Panc1 (cell line): ENCODE measurements at places on chromosomes 5 and 9.

GRCh38 chr9:98329281-98329680, 73.8 kb upstream of the TBC1D2 start:
- DNase-seq, result no peak
- no peaks in the 10 kb centered on the region for H3K36me3 ChIP-seq
- no peaks in the 10 kb centered on the region for H3K27me3 ChIP-seq
- H3K27ac ChIP-seq, result no peak overlapping the region

DNA sequence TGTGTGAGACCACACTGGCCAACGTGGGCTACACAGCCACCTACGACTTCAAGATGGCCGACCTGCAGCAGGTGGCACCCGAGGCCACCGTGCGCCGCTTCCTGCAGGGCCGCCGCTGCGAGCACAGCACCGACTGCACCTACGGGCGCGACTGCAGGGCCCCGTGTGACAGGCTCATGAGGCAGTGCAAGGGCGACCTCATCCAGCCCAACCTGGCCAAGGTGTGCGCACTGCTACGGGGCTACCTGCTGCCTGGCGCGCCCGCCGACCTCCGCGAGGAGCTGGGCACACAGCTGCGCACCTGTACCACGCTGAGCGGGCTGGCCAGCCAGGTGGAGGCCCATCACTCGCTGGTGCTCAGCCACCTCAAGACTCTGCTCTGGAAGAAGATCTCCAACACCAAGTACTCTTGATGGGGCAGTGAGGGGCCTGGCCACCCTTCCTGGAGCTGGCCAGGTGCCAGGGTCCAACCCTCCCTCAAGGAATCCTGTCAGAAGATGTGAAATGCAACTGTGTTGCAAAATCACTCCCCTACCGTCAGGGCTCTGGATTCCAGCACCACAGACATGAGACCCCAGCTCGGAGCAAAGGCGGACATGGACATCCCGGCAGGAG, 11.1 kb downstream of the DIPK1B start:
- peaks cover 14% of the 10 kb centered on the region for H3K36me3 ChIP-seq
- H3K27me3 ChIP-seq, result no peaks in the 10 kb centered on the region
- H3K27ac ChIP-seq, result no peak overlapping the region
- no peak for DNase-seq
- peaks cover 38% of the 10 kb centered on the region for H3K4me1 ChIP-seq
- H3K4me3 ChIP-seq, result no peak overlapping the region

GRCh38 chr9:109510506-109510905, 12.4 kb upstream of the PTPN3 start:
- DNase-seq, result no peak
- H3K4me1 ChIP-seq, result no peaks in the 10 kb centered on the region
- no peak overlapping the region for H3K27ac ChIP-seq
- H3K4me3 ChIP-seq, result no peak overlapping the region
- H3K27me3 ChIP-seq, result no peaks in the 10 kb centered on the region
- no peaks in the 10 kb centered on the region for H3K36me3 ChIP-seq

GRCh38 chr9:37157726-37158377, 37.5 kb downstream of the ZCCHC7 start:
- H3K4me1 ChIP-seq, result no peaks in the 10 kb centered on the region
- no peak overlapping the region for H3K27ac ChIP-seq
- H3K27me3 ChIP-seq, result no peaks in the 10 kb centered on the region
- H3K4me3 ChIP-seq, result no peak overlapping the region
- DNase-seq, result no peak

- no peaks in the 10 kb centered on the region for H3K4me1 ChIP-seq
- DNase-seq, result no peak
- H3K4me3 ChIP-seq, result no peak overlapping the region
- no peak overlapping the region for H3K27ac ChIP-seq
- H3K36me3 ChIP-seq, result no peaks in the 10 kb centered on the region
These were observed 41.6 kb downstream of the GNA14 start for GRCh38 chr9:77606526-77606925.

- no peak overlapping the region for H3K4me3 ChIP-seq
- no peaks in the 10 kb centered on the region for H3K27me3 ChIP-seq
- no peaks in the 10 kb centered on the region for H3K36me3 ChIP-seq
- H3K27ac ChIP-seq, result no peak overlapping the region
- DNase-seq, result no peak
These were observed 257.4 kb upstream of the TRPC7 start for GRCh38 chr5:136622747-136623146.

- no peak overlapping the region for H3K27ac ChIP-seq
- no peak overlapping the region for H3K4me3 ChIP-seq
- DNase-seq, result no peak
- H3K36me3 ChIP-seq, result no peaks in the 10 kb centered on the region
These were observed 64.8 kb upstream of the TNFAIP8 start for GRCh38 chr5:119291056-119291455.

- H3K27me3 ChIP-seq, result no peaks in the 10 kb centered on the region
- H3K36me3 ChIP-seq, result no peaks in the 10 kb centered on the region
- H3K27ac ChIP-seq, result no peak overlapping the region
- no peak overlapping the region for H3K4me3 ChIP-seq
- no peak for DNase-seq
These were observed 251.7 kb downstream of the PAPPA start for GRCh38 chr9:116405321-116405720.

GRCh38 chr9:129746092-129746777, 6.6 kb downstream of the PTGES start:
- no peak overlapping the region for H3K27ac ChIP-seq
- H3K4me1 ChIP-seq, result no peaks in the 10 kb centered on the region
- no peak for DNase-seq
- no peaks in the 10 kb centered on the region for H3K36me3 ChIP-seq
- H3K27me3 ChIP-seq, result no peaks in the 10 kb centered on the region

GRCh38 chr5:176788941-176789872, 21.2 kb upstream of the UNC5A start:
- 0 out of 2 replicates have a peak overlapping the region, but pooled peaks have one; percentile 3 for H3K4me3 ChIP-seq
- H3K36me3 ChIP-seq, result no peaks in the 10 kb centered on the region
- peaks cover 7% of the 10 kb centered on the region for H3K27me3 ChIP-seq
- no peaks in the 10 kb centered on the region; the same call in 1 of the 2 replicates for H3K4me1 ChIP-seq
- H3K27ac ChIP-seq, result no peak overlapping the region

- H3K4me1 ChIP-seq, result no peaks in the 10 kb centered on the region
- H3K4me3 ChIP-seq, result no peak overlapping the region
- H3K36me3 ChIP-seq, result no peaks in the 10 kb centered on the region
- DNase-seq, result no peak
- H3K27me3 ChIP-seq, result no peaks in the 10 kb centered on the region
These were observed 461.1 kb upstream of the NUDT12 start for GRCh38 chr5:104023739-104024138.

GRCh38 chr5:2737273-2738155, 14.0 kb downstream of the IRX2 start:
- no peak for DNase-seq
- H3K4me3 ChIP-seq, result no peak overlapping the region
- H3K27me3 ChIP-seq, result peaks cover 2% of the 10 kb centered on the region; the same call in 1 of the 2 replicates
- H3K4me1 ChIP-seq, result no peaks in the 10 kb centered on the region

DNA sequence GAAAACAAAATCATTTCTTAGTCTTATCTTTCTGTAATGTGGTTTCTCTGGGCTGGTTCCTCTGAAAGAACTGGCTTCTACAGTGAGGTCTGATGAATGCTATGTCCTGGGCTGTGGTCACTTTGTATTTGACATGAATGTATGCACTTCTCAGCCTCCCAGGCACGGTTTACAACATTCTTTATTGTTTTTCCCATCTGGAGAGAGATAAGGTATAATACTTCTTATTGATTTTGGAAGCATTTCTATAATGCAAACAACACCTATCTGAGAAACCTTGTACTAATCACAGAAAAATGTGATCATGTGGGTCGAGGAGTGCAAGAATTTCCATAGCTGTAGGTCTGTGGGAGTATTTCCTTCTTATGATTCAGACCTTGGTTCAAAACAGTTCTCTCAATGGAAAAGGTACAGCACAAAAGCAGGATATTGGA, 46.9 kb downstream of the ACTBL2 start:
- H3K4me1 ChIP-seq, result peaks cover 11% of the 10 kb centered on the region; the same call in 1 of the 2 replicates
- H3K27me3 ChIP-seq, result no peaks in the 10 kb centered on the region
- peak; percentile 73 for DNase-seq
- no peak overlapping the region for H3K4me3 ChIP-seq
- H3K27ac ChIP-seq, result peak overlapping the region; percentile 83

GRCh38 chr5:59724482-59725391, 168.8 kb downstream of the PDE4D start:
- H3K36me3 ChIP-seq, result no peaks in the 10 kb centered on the region
- H3K27me3 ChIP-seq, result no peaks in the 10 kb centered on the region
- no peak overlapping the region for H3K27ac ChIP-seq
- no peak overlapping the region for H3K4me3 ChIP-seq

DNA sequence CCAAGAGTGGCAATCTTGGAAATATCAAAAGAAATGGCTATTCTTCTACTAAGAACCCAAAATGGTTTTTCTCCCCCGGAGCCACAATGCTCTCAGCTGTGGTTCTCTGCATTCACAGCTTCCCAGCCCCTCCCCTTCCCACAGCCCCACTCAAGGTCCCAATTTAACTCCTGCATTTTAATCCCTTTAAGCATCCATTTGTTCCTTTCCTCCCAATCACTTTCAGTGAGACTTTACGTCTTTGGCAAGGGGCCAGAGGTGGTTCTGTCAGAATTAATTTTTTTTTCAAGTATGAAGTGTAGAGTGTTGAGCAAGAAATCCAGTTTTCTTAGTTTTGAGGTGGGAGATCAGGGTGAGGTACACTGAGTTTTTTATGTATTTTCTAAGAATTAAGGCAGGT, 256.9 kb downstream of the GLIS3 start:
- H3K36me3 ChIP-seq, result no peaks in the 10 kb centered on the region
- no peak overlapping the region for H3K27ac ChIP-seq
- no peak overlapping the region for H3K4me3 ChIP-seq
- DNase-seq, result no peak
- H3K4me1 ChIP-seq, result no peaks in the 10 kb centered on the region

- no peak for DNase-seq
- no peak overlapping the region for H3K27ac ChIP-seq
- no peaks in the 10 kb centered on the region for H3K27me3 ChIP-seq
- no peaks in the 10 kb centered on the region for H3K4me1 ChIP-seq
- H3K36me3 ChIP-seq, result no peaks in the 10 kb centered on the region
These were observed 57.0 kb downstream of the ADAMTS2 start for GRCh38 chr5:179288101-179288808.

GRCh38 chr5:164188733-164189148, 683.3 kb downstream of the MAT2B start:
- H3K4me3 ChIP-seq, result no peak overlapping the region
- DNase-seq, result no peak
- H3K27ac ChIP-seq, result no peak overlapping the region
- no peaks in the 10 kb centered on the region for H3K36me3 ChIP-seq
- H3K27me3 ChIP-seq, result no peaks in the 10 kb centered on the region

GRCh38 chr5:149153193-149153750, 12.0 kb downstream of the ABLIM3 start:
- H3K27ac ChIP-seq, result peak overlapping the region; percentile 85
- no peak for DNase-seq
- H3K4me3 ChIP-seq, result no peak overlapping the region
- H3K27me3 ChIP-seq, result no peaks in the 10 kb centered on the region

- H3K4me1 ChIP-seq, result peaks cover 5% of the 10 kb centered on the region
- H3K27me3 ChIP-seq, result peaks cover 34% of the 10 kb centered on the region
- H3K36me3 ChIP-seq, result no peaks in the 10 kb centered on the region
- no peak for DNase-seq
- H3K4me3 ChIP-seq, result no peak overlapping the region
These were observed 6.0 kb downstream of the ISL1 start for GRCh38 chr5:51389288-51389576.

- H3K4me3 ChIP-seq, result no peak overlapping the region
- H3K27me3 ChIP-seq, result no peaks in the 10 kb centered on the region
- no peak for DNase-seq
- H3K4me1 ChIP-seq, result no peaks in the 10 kb centered on the region
- no peak overlapping the region for H3K27ac ChIP-seq
These were observed 132.4 kb downstream of the ROR2 start for GRCh38 chr9:91817493-91818224.

- no peaks in the 10 kb centered on the region for H3K36me3 ChIP-seq
- no peak for DNase-seq
- no peak overlapping the region for H3K4me3 ChIP-seq
These were observed 50.5 kb upstream of the OLFM1 start for GRCh38 chr9:135036861-135037465.

DNA sequence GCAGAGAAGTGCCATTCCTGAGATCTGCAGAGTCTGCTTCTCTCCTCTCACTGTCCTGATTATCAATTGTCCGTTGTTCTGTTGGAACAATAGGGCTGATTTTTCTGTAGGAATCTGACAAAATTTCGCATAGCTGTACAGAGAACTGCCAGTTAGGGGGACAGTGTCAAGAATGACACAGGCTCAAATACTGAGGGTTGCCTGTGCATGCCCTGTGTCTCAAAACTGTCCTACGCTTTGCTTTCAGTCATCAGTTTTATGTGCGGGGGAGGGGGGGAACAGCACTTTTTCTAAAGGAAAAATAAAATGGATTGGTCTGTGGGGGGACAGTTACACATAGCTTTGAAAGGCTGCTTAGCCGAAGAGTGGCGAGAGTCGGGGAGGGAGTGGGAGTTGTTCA, 248.6 kb downstream of the PDZD2 start:
- H3K4me1 ChIP-seq, result no peaks in the 10 kb centered on the region
- no peaks in the 10 kb centered on the region for H3K36me3 ChIP-seq
- peaks cover 3% of the 10 kb centered on the region for H3K27me3 ChIP-seq
- no peak overlapping the region for H3K4me3 ChIP-seq
- H3K27ac ChIP-seq, result no peak overlapping the region

GRCh38 chr9:81649475-81650240, 39.7 kb downstream of the TLE1 start:
- no peaks in the 10 kb centered on the region for H3K27me3 ChIP-seq
- DNase-seq, result no peak
- no peak overlapping the region for H3K4me3 ChIP-seq
- H3K36me3 ChIP-seq, result no peaks in the 10 kb centered on the region; the same call in 1 of the 2 replicates

DNA sequence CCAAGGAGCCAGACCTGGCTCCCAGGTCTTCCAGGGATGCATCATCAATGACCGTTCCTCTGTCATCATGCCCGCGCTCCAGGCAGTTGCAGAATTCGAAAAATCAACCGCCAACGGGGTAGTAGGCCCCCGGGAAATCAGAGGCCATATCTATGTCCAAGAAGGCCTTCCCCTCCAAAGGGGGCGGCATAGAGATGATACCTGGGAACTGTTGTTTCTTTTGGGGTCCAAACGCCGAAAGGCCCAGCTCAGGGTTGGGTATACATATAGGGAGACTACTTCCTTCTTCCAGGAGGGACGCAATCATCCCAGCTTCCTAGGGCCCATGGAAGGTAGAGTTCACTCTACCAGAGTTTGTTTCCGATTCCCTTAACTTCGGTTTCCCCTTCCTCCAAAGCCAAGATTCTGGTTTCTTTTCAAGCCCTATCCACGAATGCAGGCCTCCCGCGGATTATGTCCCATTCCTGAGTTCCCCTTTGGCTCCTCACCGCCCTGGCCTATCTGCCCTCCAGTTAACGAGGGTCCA, 754 bp downstream of the DCAF12 start:
- peaks cover 7% of the 10 kb centered on the region for H3K36me3 ChIP-seq
- peak overlapping the region; percentile 92 for H3K27ac ChIP-seq
- H3K4me3 ChIP-seq, result peak overlapping the region; percentile 90
- peaks cover 17% of the 10 kb centered on the region for H3K4me1 ChIP-seq

GRCh38 chr9:133512253-133513213, 12.2 kb downstream of the MYMK start:
- no peak overlapping the region for H3K4me3 ChIP-seq
- DNase-seq, result no peak
- no peaks in the 10 kb centered on the region for H3K36me3 ChIP-seq
- peaks cover 21% of the 10 kb centered on the region for H3K4me1 ChIP-seq
- H3K27me3 ChIP-seq, result no peaks in the 10 kb centered on the region
- H3K27ac ChIP-seq, result no peak overlapping the region
